T-helper 9 cell (primary cell): ENCODE measurements at places on chromosomes 13 and 19.

GRCh38 chr13:88107570-88107969 is 436.4 kb downstream of the SLITRK5 start:
- no peak for DNase-seq

DNA sequence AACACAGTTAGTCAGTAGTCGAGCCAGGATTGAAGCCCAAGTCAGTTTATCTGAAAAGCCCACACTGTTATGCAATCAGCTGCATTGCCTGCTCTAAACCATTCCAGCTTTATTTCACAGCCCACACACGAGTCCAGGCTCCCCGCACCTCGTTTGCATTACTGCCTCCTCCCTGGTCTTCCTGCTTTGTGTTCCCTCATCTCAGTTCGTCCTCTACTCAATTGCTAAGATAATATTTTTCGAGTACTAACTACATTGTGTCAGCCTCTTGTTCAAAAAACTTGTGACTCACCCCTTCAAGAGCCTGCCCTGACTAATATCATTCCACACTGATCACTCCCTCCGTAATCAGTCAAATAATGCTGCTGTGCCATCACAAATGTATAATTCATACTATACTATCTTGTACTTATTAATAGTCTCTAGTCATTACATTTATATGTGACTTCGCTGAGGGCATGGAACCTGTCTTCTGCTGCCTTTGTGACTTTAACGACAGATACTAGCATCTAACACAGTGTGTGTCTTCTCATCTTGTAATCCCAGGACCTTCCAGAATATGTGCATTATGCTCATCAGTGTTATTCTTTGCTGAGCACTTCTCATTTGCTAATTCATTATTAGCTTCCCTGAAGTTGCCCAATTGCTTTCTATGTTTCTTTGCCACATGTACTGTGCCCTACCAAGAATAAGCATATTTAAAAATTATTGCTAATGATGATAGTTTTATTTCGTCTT is 26.2 kb upstream of the WDFY2 start:
- DNase-seq = no peak

DNA sequence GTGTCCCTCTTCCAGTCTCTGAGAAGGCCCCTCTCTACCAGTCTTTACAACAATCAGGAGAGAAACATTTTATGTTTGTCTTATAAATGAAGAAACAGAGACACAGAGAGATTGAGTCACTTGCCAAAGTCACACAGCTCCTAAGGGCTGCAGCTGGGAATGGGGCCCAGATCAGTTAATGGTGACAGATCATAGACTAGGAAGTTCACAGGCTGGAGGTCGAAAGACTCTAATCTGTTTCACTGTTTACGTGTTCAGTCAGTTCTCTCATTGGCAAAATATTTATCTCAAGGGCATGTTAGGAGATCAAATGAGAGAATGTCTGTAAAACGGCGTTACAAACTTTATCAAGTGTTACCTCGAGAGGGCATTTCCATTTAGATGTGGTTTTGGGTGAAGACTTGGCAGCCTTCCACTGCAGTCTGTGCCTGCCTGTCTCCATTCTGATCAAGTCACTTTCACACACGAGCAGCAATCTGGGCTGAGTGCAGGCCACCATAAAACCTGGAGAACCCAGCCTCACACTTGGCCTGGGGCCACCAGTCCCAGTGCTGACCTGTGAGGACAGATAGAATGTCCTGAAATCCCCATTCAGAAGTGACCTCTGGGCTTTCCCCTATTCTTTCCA is 65.1 kb downstream of the SIAH3 start:
- DNase-seq = no peak

DNA sequence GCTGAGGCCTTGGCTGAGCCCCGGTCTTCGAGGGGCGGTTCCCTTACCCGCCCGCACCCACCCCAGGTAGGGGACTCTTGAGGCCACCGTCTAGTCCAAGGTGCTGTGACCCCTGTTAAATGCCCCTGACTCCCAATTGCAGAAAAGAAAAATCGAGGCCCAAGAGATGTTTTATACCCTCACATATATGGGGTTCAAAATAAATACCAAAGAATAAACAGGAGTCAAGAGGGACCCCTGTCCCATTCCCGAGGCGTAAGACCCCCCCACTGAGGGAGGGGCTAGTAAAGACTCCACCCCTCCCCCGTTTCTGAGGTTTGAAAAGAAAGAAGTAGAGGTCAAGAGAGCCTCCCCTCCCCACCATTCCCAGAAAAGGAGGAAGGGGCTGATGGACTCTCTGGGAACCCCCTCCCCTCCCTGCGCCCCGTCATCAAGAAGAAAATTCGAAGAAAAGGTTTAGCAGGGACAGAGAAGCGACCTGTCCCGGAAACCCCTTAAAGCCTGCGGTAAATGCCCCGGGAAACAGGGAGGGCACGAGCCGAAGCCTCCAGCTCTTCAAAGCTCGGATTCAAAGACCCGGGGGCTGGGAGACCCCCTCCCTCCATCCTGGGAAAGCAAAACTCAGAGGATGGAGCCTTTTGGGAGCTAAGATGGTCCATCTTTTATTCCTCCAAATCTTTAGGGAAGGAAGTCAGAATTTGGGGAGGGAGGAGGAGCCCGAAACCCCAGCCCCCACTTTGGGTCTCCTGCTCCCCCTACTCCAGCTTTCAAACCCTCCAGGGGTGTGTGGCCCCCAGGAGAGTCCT is 755 bp upstream of the RAB3A start:
- DNase-seq = peak; percentile 27

DNA sequence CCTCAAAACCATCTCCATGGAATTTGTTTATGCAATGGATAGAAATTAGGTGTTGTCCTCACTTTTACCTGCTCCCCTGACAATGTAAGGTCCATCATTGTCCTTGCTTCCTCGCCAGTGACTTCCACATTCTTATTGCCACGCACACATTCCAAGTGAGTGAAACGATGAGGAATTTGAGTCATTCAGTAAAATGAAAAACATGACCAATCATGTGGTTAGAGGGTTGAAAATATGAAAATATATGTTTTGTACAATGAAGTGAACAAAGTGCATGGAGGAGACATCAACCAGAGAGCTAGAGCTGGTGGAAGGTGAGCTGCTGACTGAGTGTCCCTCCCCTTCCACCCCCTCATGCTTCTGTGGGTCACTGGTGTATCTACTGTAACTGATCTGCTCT is 91.7 kb downstream of the ATP8A2 start:
- DNase-seq = no peak

DNA sequence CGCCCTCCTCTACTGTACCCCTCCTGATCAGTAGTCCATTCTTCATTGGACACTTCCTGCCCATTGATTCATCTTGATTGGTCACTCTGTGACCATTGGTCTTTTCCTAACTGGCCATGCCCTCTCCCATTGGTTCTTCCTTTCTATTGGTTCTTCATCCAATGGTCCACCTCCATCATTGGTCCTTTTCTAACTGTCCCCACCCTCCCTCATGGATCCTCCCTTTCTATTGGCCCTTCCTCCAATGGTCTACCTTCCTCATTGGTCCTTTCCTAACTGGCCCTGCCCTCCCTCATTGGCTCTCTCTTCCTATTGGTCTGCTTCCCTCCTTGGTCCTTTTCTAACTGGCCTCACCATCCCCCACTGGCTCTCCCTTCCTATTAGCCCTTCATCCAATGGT is 7.1 kb downstream of the KLK6 start:
- DNase-seq = no peak

- DNase-seq = no peak
Measured at GRCh38 chr13:32737679-32738078, 151.4 kb downstream of the PDS5B start.

GRCh38 chr19:11018179-11018578 is 57.3 kb downstream of the SMARCA4 start:
- DNase-seq = no peak

DNA sequence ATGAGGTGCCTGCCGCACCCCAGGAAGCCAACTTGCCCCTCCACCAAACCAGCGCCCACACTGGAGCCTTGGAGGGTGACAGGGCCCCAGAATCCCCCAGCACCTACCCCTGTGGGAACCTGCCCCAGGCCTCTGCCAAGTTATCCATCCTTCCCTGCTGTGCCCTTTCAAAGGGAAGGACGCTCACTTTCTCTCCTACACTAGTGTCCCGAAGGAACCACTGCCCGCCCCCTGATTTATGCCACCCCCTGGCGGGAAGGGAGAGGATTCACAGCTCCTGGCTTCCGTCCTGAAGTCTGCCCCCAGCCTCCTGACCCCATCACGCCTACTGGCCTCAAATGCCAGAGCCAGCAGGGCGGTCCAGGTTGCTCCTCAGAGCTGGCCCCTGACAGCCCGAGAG is 1.4 kb downstream of the EVI5L start:
- no peak for DNase-seq

GRCh38 chr19:54633401-54633800 is 3.1 kb downstream of the LILRB1 start:
- DNase-seq = no peak

DNA sequence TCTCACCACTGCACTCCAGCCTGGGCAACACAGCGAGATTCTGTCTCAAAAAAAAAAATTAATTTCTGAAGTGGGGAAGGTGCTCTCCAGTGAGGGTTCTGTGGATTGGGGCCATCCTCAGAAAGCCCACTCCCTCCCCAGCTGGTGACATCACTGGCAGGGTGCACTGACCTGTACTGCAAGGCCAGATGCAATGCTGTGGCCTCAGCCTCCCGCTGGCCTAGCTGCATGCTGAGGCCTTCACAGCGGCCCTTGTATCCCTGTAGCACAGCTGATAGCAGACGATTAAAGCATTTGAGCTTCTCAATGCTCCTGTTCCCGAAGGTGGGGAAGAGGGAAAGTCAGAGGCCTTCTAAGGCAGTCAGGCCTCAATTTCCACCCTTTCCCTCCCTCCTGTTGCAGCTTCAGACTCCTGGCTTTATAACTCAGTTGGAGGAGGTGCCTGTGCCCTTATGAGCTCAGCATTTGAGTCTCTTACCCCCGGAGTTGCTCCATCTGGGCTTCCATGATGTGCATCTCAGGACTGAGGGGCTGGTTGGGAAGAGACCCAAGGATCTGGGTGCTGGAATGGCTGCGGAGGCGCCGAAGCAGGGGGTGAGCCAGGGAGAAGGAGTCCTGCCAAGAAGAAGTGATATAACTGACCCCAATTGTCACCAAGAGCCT is 5.3 kb downstream of the USHBP1 start:
- no peak for DNase-seq

DNA sequence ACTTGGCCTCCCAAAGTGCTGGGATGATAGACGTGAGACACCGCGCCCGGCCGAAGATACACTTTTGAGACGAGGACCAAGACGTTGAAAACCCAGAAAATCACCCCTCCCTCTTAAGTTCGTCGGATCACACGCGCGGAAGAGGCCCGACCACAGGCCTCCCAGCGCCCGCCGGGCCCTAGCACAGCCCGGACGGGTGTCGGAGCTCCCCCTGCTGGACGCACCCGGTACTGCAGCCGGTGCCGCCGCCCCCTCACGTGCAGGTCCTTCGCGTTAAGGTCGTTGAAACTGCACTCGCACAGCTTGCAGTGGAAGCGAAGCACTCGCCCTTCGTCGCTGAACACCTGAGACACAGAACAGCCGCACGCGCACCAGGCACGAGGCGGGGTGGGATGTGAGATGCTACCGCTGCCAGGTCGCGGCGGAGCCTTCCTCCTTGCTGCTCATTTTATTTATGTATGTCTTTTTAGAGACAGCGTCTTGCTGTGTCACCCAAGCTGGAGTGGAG is 35.7 kb upstream of the MATK start:
- peak; percentile 90 for DNase-seq

DNA sequence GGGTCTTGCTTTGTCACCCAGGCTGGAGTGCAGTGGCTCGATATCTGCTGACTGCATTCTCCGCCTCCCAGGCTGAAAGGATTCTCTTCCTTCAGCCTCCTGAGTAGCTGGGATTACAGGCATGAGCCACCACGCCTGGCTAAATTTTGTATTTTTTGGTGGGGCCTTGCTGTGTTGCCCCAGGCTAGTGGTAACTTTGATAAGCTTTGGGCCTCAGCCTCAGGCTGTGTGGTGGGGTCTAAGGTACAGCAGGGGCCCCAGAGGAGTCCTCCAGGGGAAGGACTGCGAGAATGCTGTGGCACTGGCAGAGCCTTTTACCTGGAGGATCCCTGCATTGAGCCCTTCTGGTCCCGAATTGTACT is 7.2 kb downstream of the DOT1L start:
- DNase-seq = no peak

DNA sequence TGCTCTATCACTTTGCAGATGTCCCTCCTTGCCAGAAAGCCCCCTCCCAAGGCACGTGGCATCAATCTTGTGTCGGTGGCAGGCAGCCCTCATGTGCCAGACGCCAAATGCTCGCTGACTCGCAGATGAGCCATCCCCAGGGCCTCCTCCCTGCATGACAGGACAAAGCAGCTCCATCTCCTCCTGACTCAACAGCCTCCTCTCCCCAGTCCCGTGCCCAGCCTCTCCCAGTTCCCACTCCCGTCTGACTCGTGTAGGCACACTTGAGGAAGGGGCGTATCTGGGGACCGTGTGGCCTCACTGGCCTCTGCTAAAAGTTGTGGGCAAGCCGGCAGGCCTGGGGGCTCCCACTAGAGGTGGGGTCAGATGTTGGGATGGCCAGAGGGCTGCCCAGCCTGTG is 133.6 kb downstream of the STK24 start:
- DNase-seq = no peak

DNA sequence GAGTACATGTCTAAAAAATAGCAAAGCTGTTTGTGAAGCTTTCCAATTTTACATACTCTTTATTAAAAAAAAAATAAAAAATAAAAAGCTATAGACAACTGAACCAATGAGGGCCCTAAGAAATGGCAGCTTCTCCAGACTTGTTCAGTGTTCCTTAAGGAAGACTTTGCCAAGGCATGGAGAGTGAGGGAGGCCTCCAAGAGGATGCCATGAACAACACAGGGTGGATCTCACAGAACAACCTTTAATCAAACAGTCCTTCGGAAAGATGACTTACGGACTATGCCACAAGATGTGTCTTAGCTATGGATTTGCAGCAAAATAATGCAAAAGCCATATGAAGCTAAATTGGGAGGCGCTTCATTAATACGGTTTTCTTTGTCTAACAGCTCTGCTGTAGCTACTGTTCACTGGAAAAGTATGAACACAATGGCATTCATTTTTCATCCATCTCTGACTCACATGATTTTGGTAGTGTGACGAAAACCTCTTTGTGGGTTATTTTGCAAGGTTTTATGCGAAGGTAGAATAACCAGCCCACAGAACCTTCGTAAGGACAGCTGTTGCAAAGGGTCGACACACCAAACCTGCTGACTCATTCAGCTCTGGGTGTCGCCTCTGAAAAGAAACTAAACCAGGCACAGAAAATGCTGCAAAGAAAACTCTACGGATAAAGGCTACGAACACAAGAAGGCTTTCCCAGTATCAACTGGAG is 27.7 kb downstream of the EFNB2 start:
- DNase-seq = no peak

GRCh38 chr13:46377554-46377953 is 9.5 kb downstream of the RUBCNL start:
- DNase-seq = no peak

DNA sequence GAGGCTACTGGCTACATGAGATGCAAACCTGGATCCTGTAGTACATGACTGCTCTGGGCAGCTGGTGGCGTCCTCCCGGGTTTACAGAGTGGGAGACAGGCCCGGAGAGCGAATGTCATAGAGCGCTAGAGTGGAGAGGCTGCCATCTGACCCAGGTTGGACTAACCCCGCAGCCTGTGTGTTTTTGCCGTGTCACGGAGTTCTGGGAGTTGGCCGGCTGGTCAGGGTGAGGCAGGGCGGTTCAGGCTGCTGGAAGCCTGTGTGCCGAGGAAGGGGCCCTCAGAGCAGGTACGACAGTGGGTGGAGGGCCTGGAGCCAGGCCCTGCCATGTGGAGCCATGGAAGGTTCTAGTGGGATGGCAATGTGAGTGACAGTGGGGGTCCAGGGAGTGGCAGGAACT is 12.5 kb downstream of the CRTC1 start:
- no peak for DNase-seq

GRCh38 chr19:45280471-45280961 is 29.4 kb downstream of the MARK4 start:
- no peak for DNase-seq

GRCh38 chr13:109379930-109380329 is 406.5 kb downstream of the IRS2 start:
- no peak for DNase-seq
